ENCODE measurements at places on chromosomes 2 and 18.

DNA sequence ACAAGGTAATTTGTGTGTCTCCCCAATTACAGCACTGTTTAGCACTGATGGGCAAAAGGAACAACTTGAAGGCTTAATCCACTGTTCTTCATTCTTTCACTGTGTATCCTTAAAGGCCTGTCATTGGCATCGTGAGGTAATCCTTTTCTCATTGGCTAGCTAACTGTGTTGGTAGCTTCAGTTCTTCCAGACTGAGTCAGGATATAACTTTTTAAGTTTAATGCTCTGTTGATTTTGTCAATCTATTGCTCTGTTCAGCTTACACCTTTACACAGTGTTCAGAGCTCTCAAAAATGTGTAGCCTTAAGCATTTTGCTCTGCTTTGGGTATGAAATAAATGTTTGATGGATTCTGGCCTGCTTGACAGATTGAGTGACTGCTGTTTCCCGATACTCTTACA lies 148.2 kb downstream of the KIAA1328 start:
- DNase-seq = no peak

GRCh38 chr18:13577781-13578180 lies 148.6 kb downstream of the FAM210A start:
- no peak for DNase-seq

DNA sequence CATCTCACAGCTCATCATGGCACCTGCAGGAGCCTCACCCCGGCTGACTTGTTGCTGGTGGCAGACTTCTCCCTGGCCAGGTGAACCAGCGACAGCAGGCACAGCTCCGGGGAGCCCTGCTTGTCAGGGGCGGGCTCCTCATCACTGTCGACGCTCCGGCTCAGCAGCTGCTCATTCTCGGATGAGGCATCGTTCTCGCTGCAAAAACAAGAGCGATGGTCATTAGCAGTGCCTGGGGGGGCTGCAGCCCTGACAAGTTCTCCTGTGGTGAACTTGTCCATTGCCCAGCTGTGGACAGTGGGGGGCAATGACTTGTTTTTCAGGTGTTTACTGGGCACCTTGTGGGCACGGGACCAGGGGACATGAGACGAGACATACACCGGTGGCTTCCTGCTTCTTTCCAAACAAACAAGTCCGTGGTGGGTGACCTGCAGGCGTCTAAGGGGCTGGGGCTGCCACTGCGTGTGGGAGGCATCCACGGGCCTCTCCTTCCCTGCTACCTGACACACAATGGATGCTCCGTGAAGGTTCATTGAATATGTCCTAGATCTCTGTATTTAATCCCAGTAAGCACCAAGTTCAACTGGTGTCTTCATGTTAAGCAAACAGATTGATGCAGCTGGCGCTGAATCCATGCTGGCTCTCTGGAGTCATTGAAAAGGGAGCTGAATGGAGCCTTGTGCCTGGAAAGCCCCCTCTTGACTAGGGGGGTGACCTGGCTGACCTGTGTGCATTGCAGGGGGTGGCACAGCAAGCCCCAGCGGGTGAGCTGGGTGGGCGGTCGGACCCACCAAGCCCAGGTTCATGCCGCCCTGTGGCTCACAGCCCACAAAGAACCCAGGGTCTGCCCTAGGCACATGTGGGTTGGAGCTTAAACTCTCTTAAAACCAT lies 81.0 kb downstream of the EDAR start:
- no peak for DNase-seq

GRCh38 chr2:43054367-43054766 lies 172.0 kb downstream of the ZFP36L2 start:
- DNase-seq = no peak

GRCh38 chr18:55416791-55417190 lies 171.2 kb downstream of the TCF4 start:
- DNase-seq = no peak

DNA sequence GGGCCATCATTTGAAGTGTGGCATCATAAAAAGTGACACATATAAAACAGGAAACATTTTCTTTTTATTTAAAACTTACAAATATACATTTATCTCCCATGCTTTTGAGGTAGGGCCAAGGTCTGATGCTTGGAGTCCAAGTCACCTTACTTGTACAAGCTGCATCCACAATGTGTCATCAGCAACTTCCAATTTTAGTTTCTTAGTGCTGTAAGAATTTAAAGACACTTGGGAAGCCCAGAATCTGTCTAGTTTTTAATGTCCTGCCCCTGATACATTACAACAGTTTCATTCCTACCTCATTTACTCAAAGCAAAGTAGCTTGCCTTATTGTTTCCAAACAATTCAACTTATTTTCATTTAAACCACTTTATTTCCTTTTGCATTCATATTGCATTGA lies 297.7 kb downstream of the MTX2 start:
- no peak for DNase-seq

GRCh38 chr2:223365158-223365679 lies 236.9 kb downstream of the SCG2 start:
- DNase-seq = no peak

GRCh38 chr2:101638181-101638711 lies 59.3 kb upstream of the MAP4K4 start:
- no peak for DNase-seq

GRCh38 chr18:50172367-50172766 lies 22.6 kb downstream of the MYO5B start:
- DNase-seq = no peak

DNA sequence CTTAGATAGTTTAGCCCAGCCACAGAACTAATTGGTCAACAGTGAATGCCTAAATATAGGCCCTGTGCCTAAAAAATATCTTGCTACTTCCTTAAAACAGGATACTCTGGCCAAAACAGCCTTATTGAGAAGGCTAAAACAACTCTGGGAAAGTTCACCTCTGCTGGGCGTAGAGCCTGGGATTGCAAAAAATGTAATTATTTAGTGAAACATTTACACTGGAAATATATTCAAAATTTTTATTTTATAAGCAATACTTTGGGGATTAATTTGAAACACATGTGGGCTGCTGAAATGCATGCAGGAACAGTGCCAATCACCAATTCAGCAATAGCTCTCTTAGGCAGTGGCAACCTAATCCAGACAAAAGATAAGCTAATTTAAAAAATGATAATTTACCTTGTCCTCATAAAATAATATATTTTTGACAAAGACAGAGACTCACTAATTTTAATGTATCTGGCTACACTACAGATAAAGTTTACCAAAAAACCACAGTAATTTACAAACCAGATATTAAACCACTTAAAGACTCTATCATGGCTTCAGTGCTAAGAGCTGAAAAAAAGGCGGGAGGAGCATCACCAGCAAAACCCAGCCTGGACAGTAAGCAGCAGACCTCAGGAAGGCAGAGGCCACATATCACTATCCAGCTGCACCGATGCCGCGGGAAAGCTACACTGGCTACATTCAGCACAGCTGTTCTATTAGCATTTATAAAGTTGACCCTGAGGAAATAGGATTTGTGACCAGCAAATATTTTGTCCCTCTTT lies 18.5 kb downstream of the TRAK2 start:
- no peak for DNase-seq

DNA sequence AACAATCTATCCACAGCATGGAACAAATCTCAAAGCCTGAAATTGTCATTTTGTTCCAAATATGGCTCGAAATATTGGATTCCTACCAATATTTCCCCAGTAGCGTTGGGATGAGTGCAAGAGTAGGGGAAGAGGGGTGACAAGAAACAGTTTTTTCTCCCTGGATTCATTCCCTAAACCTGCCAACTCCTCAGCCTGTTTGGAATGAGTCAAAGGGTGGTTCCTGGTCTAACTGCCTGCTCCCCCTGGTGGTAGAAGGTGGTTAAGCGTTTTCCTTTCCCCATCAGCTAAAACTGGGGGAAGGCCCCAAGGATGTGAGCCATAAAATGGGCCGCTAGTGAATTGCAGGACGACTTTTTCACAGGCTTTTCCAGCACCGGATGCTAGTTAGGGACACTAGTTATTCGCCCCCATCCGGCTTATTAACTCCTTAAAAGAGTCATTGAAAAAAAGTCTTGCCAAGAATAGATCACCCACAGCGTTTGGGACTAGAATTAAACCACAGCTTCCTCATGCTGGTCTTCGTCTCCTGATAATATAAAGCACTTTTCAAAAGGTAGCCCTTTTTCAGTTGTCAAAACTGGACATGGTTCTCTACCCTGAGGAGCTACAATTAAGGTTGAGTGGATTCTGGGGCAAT lies 72.5 kb downstream of the DHRS9 start:
- DNase-seq = peak; percentile 37

DNA sequence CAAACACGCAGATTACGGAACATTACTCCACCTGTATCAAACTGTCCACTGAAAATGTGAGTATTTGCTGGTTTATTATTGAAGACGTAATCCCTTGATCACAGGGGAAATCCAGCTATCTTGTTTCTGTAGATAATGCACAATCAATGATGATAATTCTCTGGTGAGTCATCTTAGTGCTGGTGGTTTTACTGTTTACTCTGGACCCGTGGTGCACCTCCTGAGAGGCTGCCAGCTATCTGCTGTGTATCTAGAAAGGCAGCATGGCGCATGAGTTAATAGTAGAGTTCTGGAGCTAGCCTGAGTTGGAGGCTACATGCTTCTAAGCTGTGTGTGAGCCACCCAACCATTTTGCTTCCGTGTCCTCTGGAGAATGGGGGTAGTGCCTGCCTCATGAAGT lies 6.5 kb downstream of the NCAPH start:
- no peak for DNase-seq

DNA sequence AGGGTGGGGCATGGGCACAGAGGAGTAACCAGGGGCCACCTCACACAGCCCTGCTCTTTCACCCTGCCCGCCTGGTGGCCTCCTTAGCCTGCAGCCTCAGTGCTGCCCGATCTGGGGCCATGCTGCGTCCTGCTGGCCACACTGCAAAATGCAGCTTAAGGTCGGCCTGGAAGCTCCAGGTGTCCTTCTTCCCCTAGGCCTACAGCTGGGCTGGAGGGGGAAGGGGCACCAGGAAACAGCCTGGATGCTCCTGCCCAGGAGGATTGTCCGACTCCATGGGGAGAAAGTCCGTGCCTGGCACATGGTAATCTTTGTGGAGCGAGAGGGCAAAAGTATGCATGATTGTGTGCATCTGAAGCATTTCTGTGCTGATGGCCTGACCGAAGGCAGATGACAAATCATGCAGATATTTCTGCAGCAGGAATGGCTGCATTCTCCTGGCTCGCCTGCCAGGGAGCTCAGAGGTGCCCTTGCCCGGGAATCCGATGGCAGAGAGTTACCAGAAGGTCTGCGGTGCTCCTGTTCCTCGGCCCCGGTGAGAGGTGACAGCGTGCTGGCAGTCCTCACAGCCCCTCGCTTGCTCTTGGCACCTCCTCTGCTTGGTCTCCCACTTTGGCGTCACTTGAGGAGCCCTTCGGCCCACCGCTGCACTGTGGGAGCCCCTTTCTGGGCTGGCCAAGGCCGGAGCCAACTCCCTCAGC lies 12.8 kb upstream of the ALPP start:
- DNase-seq = no peak

- DNase-seq = no peak
Observed at GRCh38 chr2:68907920-68908253, 36.7 kb upstream of the BMP10 start.

- DNase-seq = peak; percentile 24
Observed at GRCh38 chr2:168211664-168212163, 35.7 kb downstream of the STK39 start.

DNA sequence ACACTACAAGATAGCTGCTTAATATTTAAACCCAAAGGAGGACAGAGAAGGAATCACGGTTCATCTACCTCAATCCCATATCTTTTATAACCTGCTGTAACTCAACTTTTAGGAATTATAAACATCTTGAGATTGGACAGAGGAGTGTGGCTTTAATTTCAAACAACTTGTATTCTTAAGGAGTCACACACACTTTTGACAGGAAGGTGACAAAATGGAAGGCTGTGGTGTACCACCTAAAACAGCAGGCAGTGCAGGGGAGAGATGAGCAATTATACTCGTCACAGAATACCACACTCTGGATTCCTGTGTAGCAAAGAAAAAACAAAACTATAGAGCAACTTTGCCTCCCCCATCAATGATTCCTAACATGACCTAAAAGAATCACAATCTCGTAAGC lies 194.8 kb downstream of the ZEB2 start:
- DNase-seq = peak; percentile 65

DNA sequence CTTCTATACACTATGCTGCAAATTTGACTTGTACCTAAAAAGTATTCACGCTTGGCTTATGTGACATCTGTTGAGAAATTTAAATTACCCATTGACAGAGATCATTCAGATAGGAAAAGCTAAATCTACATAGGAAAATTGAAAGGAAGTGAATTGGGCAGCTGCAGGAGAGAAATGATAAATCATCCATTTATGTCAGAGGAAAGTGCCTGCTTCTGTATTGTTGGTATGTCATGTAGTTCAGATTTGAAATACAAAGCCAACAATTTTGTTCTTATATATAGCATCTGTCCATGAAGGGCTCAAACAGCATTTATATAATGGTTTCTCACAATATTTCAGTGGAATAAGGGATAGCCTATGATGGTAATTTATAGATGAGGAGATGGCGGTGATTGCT lies 17.6 kb downstream of the LINC00305 start:
- no peak for DNase-seq

GRCh38 chr2:28161466-28161865 lies 231.2 kb upstream of the FOSL2 start:
- DNase-seq = no peak

DNA sequence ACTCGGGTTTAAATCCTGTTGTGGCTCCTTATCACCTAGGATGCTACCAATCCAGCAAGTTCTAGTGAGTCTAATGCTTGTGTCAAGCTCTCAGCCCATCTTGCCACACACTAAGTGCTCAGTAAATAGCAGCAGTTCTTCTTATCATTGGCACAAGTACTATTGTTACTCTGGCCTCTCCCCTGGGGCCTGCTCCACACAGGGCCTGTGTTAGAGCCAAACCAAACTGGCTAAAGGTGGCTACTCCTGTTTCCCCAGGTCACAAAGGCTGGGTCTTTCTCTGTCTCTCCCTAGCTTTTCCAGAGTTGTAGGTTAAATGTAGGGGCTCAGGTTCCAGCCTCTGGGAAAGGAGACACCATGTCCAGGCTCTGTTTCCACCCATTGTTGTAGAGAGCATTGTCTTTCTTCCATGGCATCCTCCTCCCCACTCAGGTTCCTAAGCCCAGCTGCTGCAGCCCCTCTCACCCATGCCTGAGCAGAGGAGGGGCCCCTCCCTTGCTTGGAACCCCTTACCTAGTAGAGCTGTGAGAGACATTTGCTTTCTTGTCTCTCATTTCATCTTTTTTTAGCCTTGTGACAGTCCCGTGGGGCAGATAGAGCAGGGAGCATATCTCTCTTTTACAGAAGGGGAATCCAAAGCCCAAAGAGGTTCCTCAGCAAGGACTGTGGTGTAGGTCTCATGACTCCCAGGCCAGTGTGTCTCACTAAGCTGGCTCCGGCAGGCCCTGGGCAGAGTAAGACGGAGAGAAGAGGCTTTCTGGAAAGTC lies 56.4 kb upstream of the OTOF start:
- DNase-seq = no peak

GRCh38 chr18:3584266-3584861 lies 134.4 kb downstream of the TGIF1 start:
- no peak for DNase-seq

DNA sequence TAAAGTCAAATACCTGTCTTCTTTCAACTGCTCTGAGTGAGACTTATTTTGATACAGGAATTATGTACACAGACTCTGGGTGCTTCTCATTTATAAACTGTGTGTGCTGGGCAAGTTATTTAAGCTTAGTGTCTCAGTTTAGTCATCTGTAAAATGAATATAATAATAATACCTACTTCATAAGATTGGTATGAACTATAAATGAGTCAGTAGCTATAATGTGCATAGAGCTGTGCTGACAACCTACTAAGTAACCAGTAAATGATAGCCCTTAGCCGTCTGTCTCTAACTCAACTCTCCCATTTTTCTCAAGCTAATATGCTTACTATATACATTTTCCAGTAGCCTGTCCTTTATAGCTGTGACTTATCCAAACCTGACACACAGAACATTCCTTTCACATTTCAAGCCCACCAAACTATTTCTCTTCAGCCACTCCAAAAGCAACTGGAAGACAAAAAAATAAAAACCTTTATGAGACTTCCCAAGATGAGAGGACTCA lies 319.8 kb downstream of the ETAA1 start:
- DNase-seq = no peak
